ENCODE measurements at places on chromosomes 1 and 21.
A peak's percentile ranks its signal among the peaks of the same experiment; 100 is the strongest.

DNA sequence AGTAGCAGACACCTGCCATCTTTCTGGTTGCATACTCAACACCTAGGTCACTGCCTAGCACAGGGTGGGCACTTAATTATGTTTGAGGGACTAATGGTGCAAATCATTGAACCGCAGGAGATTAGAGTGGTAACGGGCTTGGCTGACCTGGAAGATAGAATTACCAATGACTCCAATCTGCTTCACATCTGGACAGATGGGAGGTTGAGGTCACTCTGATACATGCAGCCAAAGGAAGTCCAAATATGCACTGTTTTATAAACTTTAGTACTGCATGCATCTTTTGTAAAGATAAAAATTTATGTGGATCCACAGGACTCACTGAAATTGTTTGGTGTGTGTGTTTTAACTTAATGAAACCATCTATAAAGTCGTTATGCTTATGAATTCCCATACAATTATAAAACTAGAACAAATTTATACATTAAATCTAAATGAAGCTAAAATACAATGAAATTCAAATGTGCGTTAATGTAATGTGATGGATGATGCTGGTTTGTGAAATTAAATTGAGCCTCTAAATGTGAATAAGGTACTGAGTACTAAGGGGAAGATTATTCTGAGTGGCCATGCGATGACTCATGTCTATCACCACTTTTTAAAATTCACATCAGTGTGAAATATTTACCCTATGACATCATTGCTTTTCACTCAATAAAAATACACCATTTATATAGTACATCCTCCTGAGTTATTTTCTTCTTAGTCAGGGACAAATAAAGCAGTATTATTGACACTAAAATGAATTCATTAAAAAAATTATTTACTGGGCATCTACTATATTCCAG, 224.7 kb upstream of the FAM78B start:
- DNase-seq, result no peak

GRCh38 chr21:46052703-46053651, 44.9 kb upstream of the COL6A2 start:
- no peak for DNase-seq

GRCh38 chr1:938088-938683, 14.5 kb downstream of the SAMD11 start:
- peak; percentile 74 for DNase-seq

GRCh38 chr1:117664314-117664713, 58.5 kb downstream of the TENT5C start:
- peak; percentile 50 for DNase-seq

DNA sequence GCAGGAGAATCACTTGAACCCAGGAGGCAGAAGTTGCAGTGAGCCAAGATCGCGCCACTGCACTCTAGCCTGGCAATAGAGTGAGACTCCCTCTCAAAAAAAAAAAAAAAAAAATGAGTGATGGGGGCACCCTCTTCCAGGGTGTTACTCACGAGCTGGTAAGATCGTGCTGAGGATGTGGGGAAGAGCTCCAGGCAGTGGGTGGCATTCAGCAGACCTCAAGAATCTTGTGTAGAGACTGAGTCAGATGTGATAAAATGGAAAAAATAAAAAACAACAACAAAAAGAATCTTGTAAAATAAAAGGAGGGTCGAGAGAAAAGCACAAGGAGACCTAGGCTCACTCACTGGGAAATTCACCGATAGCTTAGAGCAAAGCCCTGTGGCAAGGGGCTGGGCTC, 38.5 kb downstream of the EPHA2 start:
- no peak for DNase-seq

- DNase-seq, result no peak
These were observed 41.7 kb downstream of the EVI5 start for GRCh38 chr1:92743221-92743620.

DNA sequence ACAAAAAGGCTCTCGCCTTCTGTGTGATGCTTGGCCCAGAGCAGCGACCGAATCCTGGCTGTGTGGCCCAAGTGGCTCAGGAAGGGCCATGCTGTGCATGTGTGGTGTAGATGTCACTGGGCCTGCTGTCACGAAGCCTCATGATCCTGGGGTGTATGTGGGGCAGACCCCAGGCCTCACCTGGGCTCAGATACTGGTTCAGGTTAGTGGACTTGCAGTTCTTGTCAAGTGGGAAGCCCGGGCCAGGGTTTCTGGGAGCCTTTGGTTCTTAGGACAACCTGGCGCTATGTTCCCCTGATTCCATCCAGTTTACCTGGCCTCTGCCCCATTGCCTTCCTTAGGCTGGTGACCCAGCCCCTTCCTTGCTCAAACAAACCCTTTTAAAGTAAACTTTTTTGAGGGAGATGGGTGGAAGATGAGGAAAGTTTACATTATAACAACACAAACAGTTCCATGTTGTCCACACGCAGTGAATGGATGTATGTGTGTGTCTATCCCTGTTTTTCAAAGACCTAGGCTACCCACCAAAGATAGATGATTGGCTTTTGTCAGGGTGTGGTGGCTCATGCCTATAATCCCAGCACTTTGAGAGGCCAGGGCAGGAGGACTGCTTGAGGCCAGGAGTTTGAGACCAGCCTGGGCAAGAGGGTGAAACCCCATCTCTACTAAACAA, 84.3 kb downstream of the UCK2 start:
- DNase-seq, result no peak

- no peak for DNase-seq
These were observed 183.0 kb downstream of the ZBTB18 start for GRCh38 chr1:244234009-244234643.

- no peak for DNase-seq
These were observed 18.7 kb upstream of the STUM start for GRCh38 chr1:226529891-226530290.

GRCh38 chr1:53781654-53782053, 42.7 kb upstream of the GLIS1 start:
- DNase-seq, result no peak

GRCh38 chr21:43727519-43728153, 8.7 kb downstream of the PDXK start:
- peak; percentile 61 for DNase-seq

- DNase-seq, result peak; percentile 66
These were observed 5.4 kb downstream of the EIF2D start for GRCh38 chr1:206606867-206607266.

GRCh38 chr21:14438211-14438610, 55.3 kb upstream of the HSPA13 start:
- no peak for DNase-seq

- DNase-seq, result no peak
These were observed 30.2 kb downstream of the DPH5 start for GRCh38 chr1:100995198-100995988.

- DNase-seq, result no peak
These were observed 173.8 kb downstream of the RASAL2 start for GRCh38 chr1:178267646-178268094.

DNA sequence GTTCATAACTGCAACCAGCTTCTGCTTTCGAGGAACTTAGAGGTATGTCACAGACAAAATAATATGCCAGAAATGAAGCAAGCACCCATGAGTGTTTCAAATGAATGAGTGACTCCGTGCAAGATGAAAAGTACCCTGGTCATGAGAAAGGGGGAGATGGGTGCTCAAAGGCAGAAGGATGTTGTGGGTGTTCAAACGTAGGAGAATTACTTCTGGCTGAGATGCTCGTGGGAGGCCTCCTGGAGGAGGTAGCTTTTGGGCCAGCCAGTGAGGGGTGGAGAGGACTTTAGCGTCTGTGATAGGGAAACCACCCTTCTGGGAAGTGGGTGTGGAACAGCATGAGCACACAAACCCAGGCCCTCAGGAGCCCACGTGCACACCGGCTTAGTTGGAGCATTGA, 113.8 kb downstream of the SYF2 start:
- no peak for DNase-seq

DNA sequence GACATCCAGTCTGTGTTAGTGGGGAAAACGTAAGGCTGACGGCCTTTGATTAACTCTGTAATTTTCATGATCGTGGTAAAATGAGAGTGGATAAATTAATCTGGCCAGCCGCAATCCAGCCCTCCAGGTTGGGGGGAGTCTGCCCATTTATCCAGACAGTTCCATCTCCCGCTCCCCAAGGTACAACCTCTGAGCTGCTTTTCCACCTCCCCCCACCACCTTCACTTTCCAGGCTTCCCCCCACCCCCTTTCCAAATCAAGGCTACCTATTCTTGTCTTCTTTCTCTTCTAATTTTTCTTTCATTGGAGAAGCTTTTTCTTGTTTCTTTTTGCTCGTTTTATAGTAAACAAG, 6.0 kb downstream of the MIER1 start:
- DNase-seq, result no peak

DNA sequence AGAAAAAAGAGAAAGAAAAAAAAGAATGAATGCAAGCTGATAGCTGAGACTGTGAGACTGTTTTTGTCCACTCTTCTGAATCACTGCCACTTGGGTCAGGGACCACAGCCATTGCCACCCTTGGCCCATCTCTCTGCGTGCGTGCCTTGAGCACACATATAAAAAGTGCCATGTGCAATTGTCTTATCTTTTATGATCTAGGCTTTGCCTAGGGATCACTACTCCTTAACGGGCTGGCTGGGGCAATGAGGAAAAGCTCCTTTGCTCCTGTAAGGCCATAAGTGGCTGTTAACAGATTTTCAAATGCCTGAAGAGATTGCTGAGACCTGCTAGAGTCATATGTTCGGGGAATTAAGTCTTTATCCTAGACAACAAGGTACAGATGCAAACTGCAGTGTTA, 8.2 kb downstream of the SPATA46 start:
- no peak for DNase-seq

- DNase-seq, result no peak
These were observed 87.9 kb downstream of the SYT14 start for GRCh38 chr1:210025870-210026269.

- DNase-seq, result peak; percentile 11
These were observed 200.7 kb upstream of the RAB4A start for GRCh38 chr1:229070168-229070567.

GRCh38 chr1:46062651-46063319, 69.6 kb downstream of the PIK3R3 start:
- peak; percentile 90 for DNase-seq

GRCh38 chr1:5508669-5509330, 483.4 kb downstream of the NPHP4 start:
- no peak for DNase-seq

- DNase-seq, result no peak
These were observed 129.6 kb downstream of the DPYD start for GRCh38 chr1:97791251-97791650.

- no peak for DNase-seq
These were observed 2.4 kb upstream of the ABL2 start for GRCh38 chr1:179231923-179232322.

DNA sequence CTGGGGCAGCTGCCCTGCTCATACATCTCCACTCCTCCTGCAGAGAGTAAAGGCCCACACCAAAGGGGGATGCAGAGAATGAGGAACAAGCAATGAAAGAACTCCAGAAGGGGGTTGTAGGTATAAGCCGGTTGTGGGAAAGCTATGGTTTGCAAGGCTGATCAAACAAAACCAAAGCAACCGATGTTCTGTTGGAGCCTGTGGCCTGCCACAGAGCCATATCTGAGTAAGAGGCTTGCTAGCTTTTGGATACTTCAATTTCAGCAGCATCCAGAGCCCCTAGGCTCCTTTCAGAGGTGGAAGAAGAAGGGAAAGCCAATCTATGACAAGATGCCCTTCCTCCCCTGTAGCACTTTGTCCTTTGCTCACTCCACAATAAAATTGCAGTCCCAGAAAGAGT, 163.2 kb downstream of the RRAGC start:
- DNase-seq, result no peak

DNA sequence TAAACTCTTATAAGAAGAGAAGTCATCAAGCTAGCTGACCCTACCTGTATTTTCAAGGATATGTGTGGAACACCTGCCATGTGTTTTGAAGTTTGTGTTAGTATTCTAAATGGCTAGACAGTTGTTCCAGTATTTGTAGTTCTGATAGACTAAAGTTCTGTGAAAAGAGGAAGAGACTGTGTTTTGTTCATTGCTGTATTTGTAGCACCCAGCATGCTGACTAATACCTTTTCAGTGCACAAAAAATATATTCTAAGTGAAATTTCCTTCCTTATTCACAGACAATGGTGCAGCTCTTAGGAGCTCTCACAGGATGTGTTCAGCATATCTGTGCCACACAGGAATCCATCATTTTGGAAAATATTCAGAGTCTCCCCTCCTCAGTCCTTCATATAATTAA, 8.2 kb upstream of the METTL18 start:
- DNase-seq, result peak; percentile 16

DNA sequence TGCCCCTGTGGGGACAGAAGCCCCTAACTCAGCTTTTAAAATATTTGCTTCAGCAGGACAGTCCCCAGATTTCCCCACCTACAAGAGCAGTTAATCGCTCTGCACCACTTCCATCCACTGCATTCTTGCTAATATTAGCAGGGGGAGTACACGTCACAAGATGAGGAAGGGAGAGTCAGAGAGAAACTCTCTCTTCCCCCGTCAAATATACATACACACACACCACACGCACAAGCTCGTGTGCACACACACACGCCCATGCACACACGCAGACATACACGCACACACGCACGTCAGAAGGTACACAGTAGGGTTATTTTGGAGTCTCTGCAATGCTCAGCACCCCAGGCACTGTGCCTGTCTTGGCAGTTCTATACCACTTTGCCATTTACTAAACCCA, 2.1 kb downstream of the CLCA1 start:
- no peak for DNase-seq

DNA sequence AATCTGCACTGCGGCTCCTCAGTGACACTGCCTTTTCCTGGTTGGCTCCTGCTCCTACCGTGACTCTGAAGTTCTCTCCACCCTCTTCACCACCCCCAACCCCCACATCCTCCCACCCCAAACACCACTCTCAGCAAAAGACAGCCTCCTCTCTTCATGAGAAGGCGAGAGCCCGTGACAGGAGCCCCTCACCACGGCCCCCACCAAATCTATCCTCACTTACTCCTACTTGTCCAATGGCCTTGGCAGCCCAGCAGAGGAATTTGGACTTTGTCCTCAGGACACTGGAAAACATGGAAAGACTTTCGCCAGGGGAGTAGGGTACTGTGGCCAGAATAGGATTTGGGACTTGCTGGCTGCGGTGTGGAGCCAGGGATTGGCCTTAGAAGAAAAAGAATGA, 6.9 kb downstream of the TMEM125 start:
- DNase-seq, result no peak

DNA sequence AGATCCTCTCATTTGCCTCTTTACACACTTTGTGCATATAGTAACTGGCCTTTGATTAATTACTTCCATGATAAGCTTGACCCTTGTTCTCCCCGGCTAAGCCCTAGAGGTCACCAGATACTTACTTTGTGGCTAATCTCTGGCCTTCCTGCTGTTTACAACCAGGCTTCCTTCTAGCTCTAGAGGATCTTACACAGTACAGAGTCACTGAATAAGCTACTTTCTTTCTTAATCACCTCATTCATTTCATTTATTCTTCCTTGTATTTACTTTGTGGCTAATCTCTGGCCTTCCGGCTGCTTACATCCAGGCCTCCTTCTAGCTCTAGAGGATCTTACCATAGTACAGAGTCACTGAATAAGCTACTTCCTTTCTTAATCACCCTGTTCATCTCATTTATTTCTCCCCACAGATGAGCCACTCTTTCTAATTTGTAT, 144.3 kb upstream of the C1orf21 start:
- peak; percentile 74 for DNase-seq

GRCh38 chr1:108845446-108845845, 11.4 kb downstream of the AKNAD1 start:
- DNase-seq, result no peak

GRCh38 chr1:169044971-169045370, 61.5 kb upstream of the ATP1B1 start:
- DNase-seq, result no peak

GRCh38 chr1:210234329-210234757, 1.7 kb downstream of the SERTAD4 start:
- no peak for DNase-seq

Measured in OCI-M1 (cell line).